ENCODE measurements at places on chromosomes 3 and 15. TPM values are rescaled to one million over a fixed set of nuclear protein-coding genes. Genes with fewer than 3 reads are reported as not detected.

P2RY1 gene
- total RNA-seq = not detected

NEDD4 gene
- total RNA-seq = 4.1 TPM

INSYN1 gene
- not detected for total RNA-seq

CDCP1 gene
- not detected for total RNA-seq

GPR149 gene
- not detected for total RNA-seq

SCAANT1 gene
- 2.9 TPM for total RNA-seq

All from naive thymus-derived CD8-positive, alpha-beta T cell (primary cell).